ENCODE measurements at places on chromosomes 4 and X.

DNA sequence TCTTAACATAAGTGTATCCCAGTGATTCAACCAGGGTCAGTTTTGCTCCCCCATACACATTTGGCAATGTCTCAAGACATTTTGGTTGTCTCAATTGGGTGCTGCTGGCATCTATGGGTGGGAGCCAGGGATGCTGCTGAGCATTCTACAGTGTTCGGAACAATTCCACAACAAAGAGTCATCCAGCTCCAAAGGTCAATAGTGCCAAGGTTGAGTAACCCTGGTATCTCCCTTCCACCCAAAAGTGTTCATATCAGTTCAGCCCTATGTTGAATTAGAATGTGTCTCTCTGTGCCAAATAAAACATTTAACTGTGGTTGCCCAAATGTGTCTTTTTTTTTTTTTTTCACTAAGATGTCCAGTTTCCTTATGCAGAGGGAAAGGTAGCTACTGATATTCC, 129.4 kb upstream of the RAI2 start:
- no peak for DNase-seq

GRCh38 chr4:26476545-26476944, 13.7 kb downstream of the CCKAR start:
- DNase-seq, result no peak

DNA sequence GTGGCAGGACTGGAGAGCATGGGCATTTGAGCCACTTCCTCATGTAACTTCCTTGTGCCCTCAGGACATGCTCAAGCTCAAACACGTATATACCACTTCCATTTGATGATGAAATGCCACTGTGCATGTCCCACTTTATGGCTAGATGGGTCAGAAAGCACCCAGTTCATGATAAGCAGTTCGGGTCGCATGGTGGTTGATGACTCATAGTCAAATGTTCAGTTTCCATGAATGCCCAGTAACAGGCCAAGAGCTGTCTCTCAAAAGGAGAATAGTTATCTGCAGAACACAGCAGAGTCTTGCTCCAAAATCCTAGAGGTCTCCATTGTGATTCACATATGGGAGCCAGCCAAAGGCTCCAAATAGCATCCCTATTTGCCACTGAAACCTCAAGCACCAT, 48.9 kb upstream of the SPIN3 start:
- DNase-seq, result no peak

GRCh38 chr4:176779421-176779820, 13.3 kb downstream of the VEGFC start:
- DNase-seq, result no peak

- DNase-seq, result no peak
Measured at GRCh38 chr4:100345585-100345984, 155.3 kb upstream of the DDIT4L start.

GRCh38 chr4:112751447-112751846, 114.5 kb downstream of the LARP7 start:
- no peak for DNase-seq

GRCh38 chr4:168725930-168726329, 229.1 kb downstream of the PALLD start:
- no peak for DNase-seq

DNA sequence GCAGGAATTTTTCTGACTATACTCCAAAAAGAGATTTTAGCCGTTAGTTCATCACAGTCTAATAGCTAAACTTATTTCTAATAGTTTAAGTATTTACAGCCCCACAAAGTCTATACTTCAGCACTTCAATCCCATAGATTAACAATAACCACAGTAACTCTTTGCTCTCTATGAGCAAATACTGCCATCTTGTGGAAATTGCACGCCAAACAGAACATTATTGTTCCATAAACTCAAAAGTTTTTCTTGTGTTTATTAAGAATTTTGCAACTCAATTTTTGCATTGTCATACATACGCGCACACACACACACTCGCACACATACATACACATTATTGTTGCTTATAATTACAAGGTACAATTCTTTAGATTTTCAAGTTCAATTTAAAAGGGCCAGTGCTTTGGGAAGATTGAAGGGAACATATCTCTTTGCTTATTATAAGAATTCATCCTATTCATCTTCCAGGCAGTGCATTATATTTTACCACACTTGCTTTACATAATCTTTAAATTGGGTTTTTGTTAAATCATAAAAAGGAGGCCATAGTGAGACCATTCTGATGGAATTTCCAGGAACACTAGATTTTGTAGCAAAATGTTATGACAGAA, 63.8 kb upstream of the ATOH1 start:
- DNase-seq, result no peak

DNA sequence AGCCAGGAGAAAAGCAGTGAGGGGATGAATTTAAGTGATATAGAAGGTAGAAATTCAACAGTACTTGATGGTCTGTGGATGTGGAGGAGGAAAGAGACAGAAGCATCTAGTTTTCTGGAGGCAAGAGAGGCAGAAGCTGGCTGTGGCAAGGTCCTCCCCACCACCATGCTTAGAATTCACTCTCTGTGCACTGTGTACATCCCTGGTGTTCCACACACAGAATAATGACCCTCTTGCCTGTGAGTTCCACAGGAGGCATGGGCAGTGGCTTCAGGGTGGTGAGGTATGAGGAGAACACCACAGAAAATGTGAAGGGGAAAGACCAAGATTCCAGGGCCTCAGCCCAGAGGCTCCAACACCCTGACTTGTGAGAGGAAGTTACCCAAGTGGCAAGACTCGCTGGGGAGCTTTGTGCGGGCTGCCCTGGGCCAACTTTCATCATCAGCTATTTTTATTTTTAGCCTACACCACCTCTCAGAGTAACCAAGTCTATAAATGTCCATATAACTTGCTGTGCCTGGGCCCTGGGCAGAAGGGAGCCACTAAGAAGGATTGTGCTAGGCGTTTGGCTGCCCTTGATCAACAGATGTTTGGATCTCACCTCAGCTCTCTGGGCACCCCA, 7.8 kb upstream of the INTS6L start:
- DNase-seq, result no peak

GRCh38 chr4:185344743-185345538, 50.8 kb downstream of the LRP2BP start:
- DNase-seq, result no peak

- DNase-seq, result no peak
Measured at GRCh38 chr4:40182001-40182400, 14.8 kb upstream of the RHOH start.

GRCh38 chr4:159743971-159744370, 641.1 kb downstream of the RAPGEF2 start:
- no peak for DNase-seq

DNA sequence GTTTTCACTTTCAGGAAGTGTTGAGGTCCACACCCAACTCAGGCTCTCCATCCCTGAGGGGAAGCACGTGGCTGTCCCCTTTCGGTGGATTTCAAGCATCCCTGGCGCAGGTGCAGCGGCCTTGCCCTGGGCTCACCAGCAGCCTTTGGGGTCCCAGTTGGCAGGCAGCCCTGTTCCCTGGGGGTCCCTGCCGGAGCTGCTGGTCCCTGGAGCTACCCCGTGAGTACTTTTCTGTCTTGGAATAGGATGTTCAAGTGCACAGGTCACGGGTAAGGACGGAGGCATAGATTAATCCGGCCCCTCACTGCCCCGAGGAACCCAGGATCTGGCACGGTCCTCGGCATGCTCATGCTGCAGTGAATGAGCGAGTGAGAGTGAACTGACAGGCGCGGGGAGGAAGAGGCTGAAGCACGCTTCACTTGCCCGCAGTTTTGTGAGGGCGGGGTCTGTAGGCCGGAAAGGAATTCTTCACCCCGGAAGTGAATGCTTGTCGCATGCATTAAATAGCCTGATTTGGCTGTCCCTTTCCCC, 117.2 kb upstream of the FAT1 start:
- DNase-seq, result no peak

- no peak for DNase-seq
Measured at GRCh38 chr4:182653596-182653995, 263.6 kb downstream of the DCTD start.

DNA sequence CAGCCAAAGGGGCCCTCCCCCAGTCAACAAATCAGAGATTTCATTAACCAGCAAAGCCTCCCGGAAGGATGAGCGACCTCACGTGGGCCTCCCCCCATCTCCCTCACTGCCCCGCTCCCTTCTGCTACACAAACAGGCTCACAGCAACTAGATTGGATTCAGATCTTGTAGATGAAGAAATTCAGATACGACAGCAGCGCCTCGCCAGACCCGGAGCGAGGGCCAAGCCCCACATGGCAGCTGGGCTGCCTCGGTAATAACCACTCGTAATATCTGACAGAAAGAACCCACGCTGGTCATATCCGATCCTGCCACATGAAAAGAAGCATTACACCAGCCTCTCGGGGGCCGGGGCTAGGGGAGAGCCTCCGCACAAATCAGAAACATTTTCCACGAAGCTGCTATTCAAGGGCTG, 581.3 kb downstream of the BCOR start:
- DNase-seq, result no peak

- DNase-seq, result no peak
Measured at GRCh38 chr4:80229590-80229989, 32.3 kb downstream of the PRDM8 start.

GRCh38 chr4:41413670-41414411, 124.1 kb upstream of the LIMCH1 start:
- no peak for DNase-seq

GRCh38 chr4:2245057-2245786, 3.3 kb upstream of the HAUS3 start:
- DNase-seq, result no peak

DNA sequence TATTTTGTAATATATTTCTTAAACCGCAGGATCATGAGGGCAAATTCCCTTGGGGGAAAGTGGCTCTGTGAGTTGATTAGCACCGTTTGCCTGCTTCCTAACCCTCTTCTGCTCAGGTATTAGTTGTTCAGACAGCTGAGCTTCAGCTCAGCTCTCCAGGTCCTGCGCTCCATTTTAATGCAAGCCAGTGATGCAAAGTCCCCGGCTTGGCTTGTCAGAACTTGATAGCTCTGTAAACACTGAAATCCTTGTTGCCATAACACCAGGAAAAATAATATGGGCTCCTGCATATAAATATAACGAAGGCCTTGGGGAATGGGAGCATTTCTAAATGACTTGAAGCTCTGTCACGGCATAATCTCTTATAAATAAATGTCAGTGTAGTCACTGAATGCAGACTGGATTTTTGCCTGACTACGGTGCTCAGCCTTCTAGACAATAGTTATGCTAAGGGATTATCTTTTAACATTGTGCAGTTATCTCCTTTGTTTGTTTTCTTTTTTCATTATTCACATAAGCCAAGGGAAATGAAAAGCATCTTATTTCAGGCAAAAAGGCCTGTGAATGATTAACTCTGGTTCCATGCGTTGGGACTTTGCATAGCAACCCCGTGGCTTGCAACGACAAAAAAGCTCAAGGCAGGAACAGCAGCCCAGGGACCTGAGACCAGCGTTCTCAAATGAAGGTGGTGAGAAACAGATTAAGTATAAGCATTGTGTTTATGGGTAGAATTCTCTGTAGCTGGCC, 253.2 kb downstream of the SPRY1 start:
- DNase-seq, result no peak

- DNase-seq, result no peak
Measured at GRCh38 chrX:69185141-69185540, 19.9 kb upstream of the PJA1 start.

- no peak for DNase-seq
Measured at GRCh38 chrX:18647621-18648020, 24.3 kb downstream of the RS1 start.

DNA sequence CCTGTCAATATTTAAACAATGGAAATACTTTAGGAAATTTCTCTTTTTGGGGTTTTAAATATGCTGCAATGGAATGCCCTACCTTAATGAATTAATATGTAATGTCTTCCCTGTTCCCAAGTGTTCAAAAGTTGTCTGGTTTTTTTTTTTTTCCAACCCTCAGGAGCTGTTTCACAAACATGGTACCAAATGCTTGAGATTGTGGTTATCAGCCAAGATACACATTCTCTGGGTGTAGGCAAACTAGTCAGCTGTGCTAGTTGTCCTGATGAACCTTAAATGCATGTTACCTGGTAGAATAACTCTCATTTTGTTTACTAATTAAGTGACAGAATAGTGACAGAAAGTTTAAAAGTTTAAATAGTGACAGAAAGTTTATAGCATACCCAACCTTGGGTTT, 50.7 kb downstream of the FHL1 start:
- no peak for DNase-seq

DNA sequence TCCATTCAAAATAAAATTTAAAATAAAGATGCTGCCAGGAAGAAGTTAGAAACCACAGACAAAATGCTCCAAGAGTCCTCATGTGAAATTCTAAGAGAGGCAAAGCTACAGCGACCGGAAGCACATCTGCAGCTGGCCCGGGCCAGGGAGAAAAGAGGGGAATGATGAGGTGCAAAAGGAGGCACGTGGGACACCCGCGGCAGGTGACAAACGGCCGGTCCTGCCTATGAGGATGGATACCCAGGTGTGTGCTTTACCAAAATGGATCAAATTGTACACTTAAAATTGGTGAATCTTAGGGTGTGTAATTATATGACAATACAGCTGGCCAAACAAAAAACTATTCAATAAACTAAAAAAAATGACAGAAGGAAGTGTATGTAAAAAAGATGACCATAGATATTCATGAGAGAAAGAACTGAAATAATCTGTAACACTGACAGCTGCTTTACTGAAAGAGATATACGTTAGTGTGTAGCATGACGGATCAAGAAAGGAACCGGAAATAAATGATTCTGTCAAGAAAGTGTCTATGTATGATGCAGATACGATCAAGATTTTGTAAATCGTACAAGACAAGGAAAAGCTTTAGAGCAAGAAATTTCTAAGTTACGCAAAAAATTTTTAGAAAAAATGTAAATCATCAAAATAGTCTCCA, 29.5 kb downstream of the PPP2R3B start:
- no peak for DNase-seq

- no peak for DNase-seq
Measured at GRCh38 chr4:186917136-186917535, 193.5 kb upstream of the FAT1 start.

DNA sequence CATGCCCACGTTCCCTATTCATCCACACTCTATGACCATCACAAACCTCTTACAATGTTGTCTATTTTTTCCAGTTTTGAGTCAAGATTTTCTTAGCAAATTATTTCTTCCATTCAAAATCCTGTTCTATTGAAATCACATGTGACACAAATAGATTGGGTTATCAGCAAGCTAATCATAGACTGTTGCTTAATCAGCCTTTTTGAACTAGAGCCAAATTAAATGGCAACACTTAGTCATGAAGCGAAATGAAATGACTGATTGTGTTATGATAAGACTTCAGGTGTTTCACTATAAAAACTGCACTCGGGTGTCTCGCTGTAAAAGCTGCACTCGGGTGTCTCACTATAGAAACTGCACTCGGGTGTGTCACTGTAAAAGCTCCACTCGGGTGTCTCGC, 890.0 kb upstream of the FRG1 start:
- no peak for DNase-seq

- DNase-seq, result no peak
Measured at GRCh38 chr4:144597171-144597570, 48.8 kb upstream of the HHIP start.
